Progenitor cell of endocrine pancreas (in vitro differentiated cells): ENCODE measurements at places on chromosomes 11 and 22.
A peak's percentile ranks its signal among the peaks of the same experiment; 100 is the strongest.

DNA sequence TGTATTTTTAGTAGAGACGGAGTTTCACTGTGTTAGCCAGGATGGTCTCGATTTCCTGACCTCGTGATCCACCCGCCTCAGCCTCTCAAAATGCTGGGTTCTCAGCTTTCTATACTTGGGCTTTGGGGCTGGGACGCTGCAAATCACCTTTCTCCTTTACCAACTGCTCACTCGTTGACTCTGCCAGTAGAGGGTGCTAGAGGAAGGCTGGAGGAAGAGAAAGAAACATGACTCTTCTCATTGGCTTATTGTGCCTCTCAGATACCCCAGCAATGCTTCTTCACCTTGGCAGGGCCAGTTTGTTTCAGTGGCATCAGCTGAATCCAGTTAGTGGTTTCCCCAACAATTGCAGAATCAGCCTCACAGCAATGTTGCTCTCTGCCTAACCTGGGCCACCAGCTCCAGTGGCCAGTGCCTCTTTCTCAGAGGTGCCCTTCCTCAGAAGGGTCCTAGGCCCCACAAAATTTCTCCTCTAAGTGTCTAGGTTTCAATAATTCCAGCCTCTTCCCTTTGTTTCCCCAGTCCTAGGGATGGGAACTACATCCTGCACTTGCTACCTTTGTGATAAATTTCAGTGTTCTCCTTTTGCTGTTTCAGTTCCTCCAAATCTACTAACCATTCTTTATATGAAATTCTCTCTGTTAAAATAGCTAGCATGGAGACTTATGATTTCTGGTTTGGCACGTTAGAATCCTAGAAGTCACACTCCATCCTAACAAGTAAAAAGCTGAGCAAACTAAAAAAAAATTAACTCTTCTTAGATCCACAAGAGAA lies 71.5 kb upstream of the VSTM5 start:
- peak; percentile 17 for DNase-seq

GRCh38 chr11:14908214-14908880 lies 16.3 kb upstream of the CYP2R1 start:
- no peak for DNase-seq

DNA sequence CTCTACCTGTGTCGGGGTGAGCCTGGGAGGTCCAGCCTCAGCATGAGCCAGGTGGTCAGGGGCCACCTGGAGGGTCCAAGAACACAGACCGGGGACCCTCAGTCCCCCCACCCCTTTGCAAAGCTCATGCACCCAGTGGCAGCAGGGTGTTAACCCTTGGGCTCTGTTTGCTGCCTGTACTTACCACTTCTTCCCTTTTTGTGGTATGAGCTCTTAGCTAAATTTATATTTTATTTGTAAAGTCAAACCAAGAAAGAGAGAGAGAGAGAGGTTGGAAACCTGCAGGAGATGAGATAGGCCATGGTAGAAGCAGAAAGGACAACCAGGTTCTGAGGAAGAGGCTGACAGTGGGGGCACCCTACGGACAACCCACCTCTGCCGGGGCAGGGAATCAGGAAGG lies 29.9 kb downstream of the IL10RA start:
- DNase-seq = no peak

DNA sequence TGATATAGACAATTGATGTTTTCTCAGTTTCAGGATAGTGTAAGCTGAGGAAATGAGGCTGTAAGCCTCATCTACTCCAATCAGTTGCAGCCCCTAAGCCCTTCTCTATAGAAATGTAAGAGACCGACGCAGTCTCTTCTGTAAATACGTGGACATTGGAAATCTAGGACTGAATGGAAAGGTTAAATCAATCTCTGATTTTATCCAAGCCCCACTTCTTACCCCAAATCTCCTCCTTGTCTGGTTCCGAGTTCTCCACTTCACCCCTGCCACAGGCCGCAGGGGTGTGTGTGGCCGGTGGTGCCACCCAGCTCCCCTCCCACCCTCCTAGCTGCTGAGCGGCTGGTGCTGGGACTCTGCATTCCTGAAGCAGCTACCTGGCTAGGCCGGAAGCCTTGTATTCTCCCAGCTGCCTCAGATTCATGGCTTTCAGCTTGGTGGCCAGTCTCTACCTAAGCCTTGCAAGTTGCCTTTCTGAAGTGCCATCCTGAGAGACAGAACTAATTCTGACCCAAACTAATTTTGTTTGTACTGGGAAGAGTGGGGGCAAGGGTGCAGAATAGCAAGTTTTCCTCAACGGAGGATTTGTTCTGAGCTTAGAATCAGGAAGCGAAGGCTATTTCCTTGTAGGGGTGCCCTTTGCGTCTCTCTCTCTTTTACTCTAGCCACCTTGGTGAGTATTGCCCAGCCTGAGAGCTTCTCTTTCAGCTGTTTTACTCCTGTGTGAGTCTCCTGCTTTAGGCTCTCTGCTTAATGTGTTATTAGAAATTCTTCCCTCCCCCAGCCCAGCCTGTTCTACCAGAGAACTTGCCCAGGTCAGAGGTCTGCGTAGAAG lies 749 bp downstream of the VWA5A start:
- DNase-seq = no peak
